Right renal cortex interstitium (tissue), 3 donors: ENCODE measurements at places on chromosomes 6 and 20. TPM values are rescaled to one million over a fixed set of nuclear protein-coding genes. Genes with fewer than 3 reads are reported as not detected.

- DNase-seq, result no peak
Observed at GRCh38 chr6:151241853-151242252, 2.1 kb downstream of the AKAP12 start.

DNA sequence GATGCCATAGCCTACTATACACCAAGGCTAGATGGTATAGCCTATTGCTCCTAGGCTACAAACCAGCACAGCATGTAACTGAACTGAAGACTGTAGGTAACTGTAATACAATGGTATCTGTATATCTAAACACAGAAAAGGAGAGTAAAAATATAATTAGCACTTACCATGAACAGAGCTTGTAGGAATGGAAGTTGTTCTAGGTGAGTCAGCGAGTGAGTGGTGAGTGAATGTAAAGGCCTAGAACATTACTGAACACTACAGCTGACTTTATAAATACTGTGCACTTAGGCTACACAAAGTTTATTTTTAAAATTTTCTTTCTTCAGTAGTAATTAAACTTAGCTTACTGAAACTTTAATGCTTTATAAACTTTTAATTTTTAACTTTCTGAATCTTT is 129.5 kb downstream of the BTBD9 start:
- DNase-seq, result no peak

GRCh38 chr20:2873747-2874041 is 413 bp downstream of the PTPRA start:
- DNase-seq, result no peak

GRCh38 chr20:43542674-43543073 is 16.2 kb upstream of the SGK2 start:
- no peak for DNase-seq

DNA sequence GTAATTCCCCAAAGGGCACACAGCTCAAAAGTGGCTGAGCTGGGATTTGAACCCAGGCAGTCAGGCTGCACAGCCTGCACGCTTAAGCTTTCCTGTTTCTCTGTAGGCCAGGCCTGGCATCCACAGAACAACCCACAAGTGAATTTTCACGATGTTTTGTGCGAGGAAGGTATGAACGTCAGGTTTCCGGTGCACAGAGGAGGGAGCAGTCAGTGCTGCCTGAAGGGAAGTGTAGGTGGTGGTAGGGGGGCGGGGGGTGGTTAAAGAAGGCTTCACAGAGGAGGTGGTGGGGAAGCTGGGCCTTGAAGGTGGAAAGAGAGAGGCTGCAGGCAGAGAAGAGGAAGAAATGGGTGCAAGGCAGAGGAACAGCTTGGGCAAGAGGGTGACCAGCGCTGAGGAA is 14.1 kb downstream of the KCNB1 start:
- DNase-seq, result no peak

GRCh38 chr6:163327921-163328320 is 86.6 kb upstream of the QKI start:
- DNase-seq, result no peak

GRCh38 chr6:54320871-54321270 is 12.6 kb downstream of the TINAG start:
- no peak for DNase-seq

GRCh38 chr6:83160167-83160566 is 32.9 kb downstream of the PGM3 start:
- no peak for DNase-seq

DNA sequence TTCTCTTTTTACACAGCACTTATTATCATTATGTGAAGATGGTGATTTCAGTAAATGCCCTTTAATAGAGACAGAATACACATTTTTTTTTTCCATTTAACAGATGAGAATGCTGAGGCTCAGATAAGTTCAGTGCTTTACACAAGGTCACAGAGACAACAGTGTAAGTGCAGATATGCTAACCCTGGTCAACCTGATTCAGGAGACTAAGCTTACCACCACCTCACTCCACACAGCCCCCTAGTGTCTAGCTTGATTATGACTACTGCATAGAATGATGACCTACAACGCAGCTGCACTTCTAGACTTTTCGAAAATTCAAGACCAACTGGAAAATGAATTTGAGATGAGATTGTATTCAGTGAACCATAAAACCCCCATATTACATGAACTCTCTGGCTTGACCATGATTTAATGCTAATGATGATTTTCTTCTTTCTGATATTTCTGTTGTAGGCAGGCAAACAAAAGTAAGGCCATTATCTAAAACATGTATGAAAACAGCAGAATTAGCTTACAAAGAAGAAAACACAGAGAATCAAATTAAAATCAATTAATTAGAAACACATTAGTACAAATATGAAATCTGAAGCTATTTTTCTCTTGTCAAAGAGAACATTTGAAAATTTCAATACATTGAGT is 212.1 kb upstream of the PHACTR1 start:
- DNase-seq, result no peak

GRCh38 chr20:20362774-20363433 is 5.0 kb upstream of the INSM1 start:
- DNase-seq, result no peak

DNA sequence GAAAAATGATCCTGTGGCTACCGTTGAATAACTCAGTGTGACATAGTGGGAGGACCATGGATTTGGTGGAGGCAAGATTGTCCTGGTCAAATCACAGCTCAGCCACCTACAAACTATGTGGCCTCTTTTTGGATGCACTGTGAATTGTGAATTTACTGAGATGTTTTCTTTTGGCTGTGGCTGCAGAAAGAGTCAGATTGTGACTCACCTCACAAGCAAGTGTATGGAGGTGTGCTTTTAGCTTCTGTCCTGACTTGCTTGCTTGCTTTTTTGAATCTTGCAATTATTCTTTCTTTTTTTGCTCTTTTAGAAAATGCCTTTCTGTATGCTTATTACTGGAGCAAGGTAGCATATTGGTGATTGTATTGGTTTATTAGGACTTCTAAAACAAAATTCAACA is 122.9 kb upstream of the FOXO3 start:
- no peak for DNase-seq

- DNase-seq, result no peak
Observed at GRCh38 chr20:21391185-21391971, 5.9 kb downstream of the NKX2-4 start.

DNA sequence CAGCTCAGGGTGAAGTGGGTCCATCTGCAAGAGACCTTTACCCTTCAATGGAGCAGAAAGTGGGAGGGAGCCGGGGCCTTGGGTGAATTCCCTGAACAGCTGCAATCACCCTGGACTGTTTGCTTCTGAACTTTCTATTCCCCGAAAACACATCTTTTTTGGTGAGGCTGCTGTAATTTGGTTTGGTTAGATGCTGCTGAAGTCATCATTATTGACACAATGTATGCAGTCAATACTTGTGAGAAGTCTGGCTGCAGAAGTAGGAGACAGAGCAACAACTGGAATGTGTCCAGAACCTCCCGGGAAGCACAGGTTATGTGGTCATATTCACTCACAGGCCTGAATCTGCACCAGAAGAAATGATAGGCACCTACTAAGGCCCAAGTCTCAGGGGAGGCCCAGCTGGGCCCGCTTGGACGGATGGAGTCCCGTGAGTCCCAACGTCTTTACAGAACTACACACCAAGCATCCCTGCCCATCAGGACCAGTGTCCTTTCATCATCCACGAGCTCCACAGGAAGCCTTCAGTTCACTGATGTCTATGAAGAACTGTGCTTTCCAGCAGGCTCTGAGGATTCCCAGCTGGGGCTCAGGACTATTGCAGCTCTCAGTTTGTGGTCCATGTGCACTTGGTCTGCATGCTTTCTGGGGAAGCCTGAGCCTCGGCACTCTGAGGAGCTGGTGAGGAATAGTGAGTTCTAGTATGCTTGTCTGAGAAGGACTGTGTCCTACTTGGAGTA is 177.6 kb downstream of the THBS2 start:
- no peak for DNase-seq

The PDYN gene
- polyA plus RNA-seq, result 0.23 TPM

The CPXM1 gene
- 257 TPM for polyA plus RNA-seq

The OOEP gene
- 0.51 TPM for polyA plus RNA-seq

The IL17A gene
- polyA plus RNA-seq, result not detected

The CNR1 gene
- 0.90 TPM for polyA plus RNA-seq

The SHLD1 gene
- polyA plus RNA-seq, result 12.2 TPM
